ENCODE measurements at places on chromosomes 5 and 9. TPM values are rescaled to one million over a fixed set of nuclear protein-coding genes. Genes with fewer than 3 reads are reported as not detected.

DNA sequence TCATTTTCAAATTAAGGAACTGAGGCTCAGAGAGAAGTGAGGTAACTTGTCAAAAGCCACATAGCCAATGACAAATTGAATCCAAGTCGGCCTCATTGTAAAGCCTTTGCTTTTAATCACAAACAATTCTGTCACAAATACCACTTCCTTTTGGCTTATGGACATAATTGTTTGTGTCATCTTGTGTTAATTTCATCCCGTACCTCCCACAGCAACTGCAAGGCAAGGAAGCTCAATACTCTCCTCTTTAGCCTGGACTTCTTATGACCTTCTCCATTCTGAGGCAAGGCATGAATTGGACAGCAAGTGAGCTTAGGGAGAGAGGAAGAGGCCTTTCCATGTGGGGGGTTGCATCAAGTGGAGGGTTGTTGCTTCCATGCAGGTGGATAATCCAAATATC, 62.2 kb upstream of the SLC2A8 start:
- no peak for DNase-seq

- DNase-seq, result peak; percentile 53
Measured at GRCh38 chr5:73918791-73919221, 292.8 kb downstream of the ARHGEF28 start.

DNA sequence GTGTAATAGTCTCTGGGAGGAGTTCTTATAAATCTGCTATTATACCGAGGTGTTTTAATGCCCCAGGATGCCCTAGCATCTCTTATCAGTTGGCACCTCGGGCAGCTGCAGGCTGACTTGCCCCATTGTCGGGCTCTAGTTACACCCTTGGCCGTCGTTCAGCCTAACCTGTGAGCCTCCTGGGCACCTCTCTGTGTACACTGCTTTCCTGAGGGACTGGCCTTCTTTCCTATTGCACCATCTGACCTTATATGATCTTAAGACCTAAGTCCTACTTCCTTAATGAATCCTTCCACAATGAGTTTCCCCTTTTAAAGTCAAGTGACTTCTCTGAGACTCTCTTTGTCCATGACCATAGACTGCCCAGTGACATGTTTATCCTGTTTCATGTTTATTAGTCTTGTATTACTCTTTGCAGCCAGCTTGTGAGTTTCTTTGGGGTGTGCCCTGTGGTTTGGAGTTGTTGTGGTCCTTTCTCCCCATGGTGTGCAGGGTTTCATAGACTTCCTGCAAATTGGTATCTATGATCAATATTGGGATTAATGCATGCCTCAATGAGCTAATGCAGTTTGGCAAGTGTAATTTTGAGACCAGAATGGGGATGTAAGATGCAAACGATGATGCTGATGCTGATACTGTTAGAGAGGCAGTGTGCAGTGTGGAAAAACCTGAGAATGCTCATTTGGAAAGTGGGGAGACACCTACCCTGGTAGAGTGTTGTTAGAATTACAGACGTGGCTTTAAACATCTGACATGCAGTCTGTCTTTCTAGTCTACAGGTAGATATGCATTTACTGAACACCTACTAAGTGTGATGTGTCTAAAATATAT, 4.9 kb downstream of the DAPK1 start:
- DNase-seq, result no peak

CAPSL gene
- total RNA-seq, result not detected

DNA sequence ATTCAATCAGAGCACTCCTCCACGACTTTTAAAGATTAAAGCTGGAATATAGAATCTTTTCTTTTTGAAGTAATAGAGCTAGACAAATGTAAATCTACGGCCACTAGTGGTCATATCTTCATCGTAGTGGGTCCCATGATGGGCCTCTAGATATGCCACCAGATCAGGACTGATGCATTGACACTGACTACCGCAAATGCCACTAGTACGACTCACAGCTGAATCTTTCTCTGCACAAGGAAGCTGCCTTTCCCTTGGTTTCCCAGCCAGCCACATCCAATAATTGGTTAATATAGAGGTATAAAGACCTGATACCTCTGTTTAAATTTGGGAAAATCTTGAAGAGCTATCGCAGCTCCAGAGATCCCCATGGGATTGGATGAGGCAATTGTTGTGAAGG, 37.8 kb upstream of the ADRB2 start:
- DNase-seq, result no peak

- DNase-seq, result no peak
Measured at GRCh38 chr5:174644923-174645322, 79.5 kb upstream of the MSX2 start.
